ENCODE measurements at places on chromosomes 3 and 15. TPM values are rescaled to one million over a fixed set of nuclear protein-coding genes. Genes with fewer than 3 reads are reported as not detected.

DNA sequence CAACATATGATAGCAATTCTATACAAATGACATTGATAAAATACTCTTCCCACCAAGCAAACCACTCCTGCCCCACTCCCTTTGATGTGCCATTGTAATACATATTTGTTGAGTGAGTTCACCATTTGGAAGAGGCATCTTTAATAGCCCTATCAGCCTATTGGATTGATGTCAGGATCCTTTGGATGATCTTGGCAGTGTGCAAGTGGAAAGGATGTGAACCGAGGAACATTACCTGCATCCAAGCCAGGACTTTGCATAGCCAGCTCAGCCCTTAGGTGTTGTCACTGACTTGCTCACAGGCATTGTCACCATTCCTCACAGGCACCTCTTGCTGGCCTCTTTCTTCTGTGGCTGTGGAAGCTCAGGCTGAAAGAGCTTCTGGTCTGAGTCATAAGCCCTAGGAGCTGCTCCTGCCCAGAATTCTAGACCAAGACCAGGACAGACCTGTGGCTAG, 16.5 kb upstream of the TIMP4 start:
- no peaks in the 10 kb centered on the region for H3K27me3 ChIP-seq
- no peak overlapping the region for H3K4me3 ChIP-seq
- DNase-seq: no peak
- peaks cover 3% of the 10 kb centered on the region for H3K36me3 ChIP-seq
- H3K4me1 ChIP-seq: peaks cover 21% of the 10 kb centered on the region
- no peak overlapping the region for H3K27ac ChIP-seq

- peaks cover 4% of the 10 kb centered on the region for H3K36me3 ChIP-seq
- peaks cover 43% of the 10 kb centered on the region for H3K4me1 ChIP-seq
- H3K4me3 ChIP-seq: no peak overlapping the region
- peak overlapping the region; percentile 87 for H3K27ac ChIP-seq
- no peak for DNase-seq
Measured at GRCh38 chr15:77527831-77528231, 104.9 kb downstream of the LINGO1 start.

DNA sequence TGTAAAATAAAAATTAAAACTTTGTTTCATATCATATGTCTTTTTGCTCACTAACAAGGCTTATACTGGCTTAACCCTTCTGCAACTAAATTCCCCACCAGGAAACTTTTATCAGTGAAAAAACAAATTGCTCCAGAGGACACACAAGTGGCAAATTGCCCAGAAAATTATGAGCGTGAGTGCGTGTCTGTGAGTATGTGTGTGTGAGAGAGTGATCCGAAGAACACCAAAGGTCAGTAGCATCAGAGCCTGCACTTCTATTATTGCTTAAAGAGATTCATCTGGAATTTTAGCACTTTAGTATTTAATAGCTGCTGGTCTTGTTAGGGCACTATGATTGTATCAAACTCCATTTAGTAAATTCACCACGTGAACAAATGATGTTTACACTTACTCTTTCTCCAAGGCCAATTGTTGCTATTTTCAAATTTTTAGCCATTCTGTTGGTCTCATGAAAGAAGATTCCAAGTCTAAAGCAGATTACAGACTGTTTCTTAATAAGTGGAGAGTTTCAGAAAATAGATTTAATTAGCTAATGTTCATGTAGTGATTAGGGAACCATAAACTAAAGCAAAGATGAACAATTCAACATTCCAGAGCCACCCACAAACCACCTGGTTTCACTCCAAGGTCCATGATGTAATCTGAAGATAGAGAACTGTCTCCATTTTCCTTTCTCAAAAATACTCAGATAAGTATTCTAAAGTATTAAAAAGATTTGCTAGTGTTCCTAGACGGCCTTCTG, 91.1 kb upstream of the IL12A start:
- H3K4me1 ChIP-seq: peaks cover 17% of the 10 kb centered on the region
- no peak for DNase-seq
- H3K27ac ChIP-seq: no peak overlapping the region
- no peaks in the 10 kb centered on the region for H3K27me3 ChIP-seq

DNA sequence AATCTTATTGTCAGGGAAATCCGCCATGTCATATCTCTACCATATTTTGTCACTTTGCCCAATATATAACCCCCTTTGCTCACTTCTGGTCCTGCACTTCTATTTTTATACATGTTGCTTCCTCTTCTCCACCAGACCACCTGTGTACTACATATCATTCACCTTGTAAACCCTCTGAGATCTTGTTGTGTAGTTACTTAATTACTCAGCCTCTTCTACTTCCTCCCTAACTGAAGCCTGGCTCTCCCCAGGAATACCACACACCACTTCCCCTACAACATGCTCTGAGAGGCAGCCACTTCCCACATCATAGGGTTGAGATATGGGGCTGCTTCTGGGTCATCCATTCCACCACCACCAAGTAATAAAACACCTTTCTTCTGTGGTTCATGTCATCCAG, 10.0 kb downstream of the HEXA start:
- no peak overlapping the region for H3K27ac ChIP-seq
- no peaks in the 10 kb centered on the region for H3K4me1 ChIP-seq
- H3K36me3 ChIP-seq: peaks cover 21% of the 10 kb centered on the region
- DNase-seq: no peak
- no peaks in the 10 kb centered on the region for H3K27me3 ChIP-seq

- no peaks in the 10 kb centered on the region for H3K36me3 ChIP-seq
- no peak overlapping the region for H3K4me3 ChIP-seq
- DNase-seq: no peak
- peaks cover 7% of the 10 kb centered on the region for H3K4me1 ChIP-seq
Measured at GRCh38 chr3:190496859-190497258, 17.0 kb upstream of the IL1RAP start.

DNA sequence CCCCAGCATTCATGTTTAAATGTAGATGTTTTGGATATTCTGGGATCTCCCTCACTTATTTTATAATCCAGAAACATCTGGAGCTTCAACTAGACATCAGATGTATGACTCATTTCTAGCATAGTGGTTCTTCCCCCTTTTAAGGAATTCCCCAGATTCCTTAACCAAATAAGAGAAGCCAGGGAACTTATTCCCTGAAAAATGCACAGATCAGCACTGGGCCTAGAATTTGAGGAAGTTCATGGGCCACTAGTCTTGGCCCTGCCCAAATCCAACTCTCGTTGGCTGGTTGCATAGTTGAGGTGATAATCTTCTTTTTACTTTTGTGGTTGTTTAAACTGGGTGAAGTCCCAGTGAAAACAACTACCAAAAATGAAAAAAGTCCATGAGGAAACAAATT, 20.4 kb downstream of the RARRES1 start:
- H3K27ac ChIP-seq: peak overlapping the region; percentile 76
- no peaks in the 10 kb centered on the region for H3K27me3 ChIP-seq
- H3K36me3 ChIP-seq: peaks cover 18% of the 10 kb centered on the region
- H3K4me3 ChIP-seq: no peak overlapping the region
- H3K4me1 ChIP-seq: peaks cover 64% of the 10 kb centered on the region

- H3K27me3 ChIP-seq: no peaks in the 10 kb centered on the region
- H3K4me1 ChIP-seq: peaks cover 11% of the 10 kb centered on the region
- no peaks in the 10 kb centered on the region for H3K36me3 ChIP-seq
- DNase-seq: peak; percentile 64
- H3K27ac ChIP-seq: no peak overlapping the region
Measured at GRCh38 chr3:49600781-49601180, 46.5 kb downstream of the BSN start.

DNA sequence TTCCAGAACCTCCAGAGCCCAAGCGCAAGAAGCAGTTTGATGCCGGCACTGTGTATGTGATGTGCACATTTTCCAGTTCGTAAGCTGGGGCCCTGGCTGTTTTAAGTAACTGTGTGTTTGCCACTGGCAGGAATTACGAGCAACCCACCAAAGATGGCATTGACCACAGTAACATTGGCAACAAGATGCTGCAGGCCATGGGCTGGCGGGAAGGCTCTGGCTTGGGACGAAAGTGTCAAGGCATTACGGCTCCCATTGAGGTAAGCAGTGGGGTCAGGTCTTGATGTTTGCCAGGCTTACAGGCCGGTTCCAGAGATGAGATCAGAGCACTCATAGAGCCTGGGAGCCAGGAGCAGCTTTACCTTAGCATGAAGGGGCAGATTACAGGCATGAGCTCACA, 28.4 kb downstream of the RBM5 start:
- H3K4me1 ChIP-seq: peaks cover 8% of the 10 kb centered on the region
- no peak overlapping the region for H3K4me3 ChIP-seq
- H3K36me3 ChIP-seq: peaks cover 55% of the 10 kb centered on the region
- no peaks in the 10 kb centered on the region for H3K27me3 ChIP-seq
- no peak overlapping the region for H3K27ac ChIP-seq
- DNase-seq: no peak

- peaks cover 7% of the 10 kb centered on the region for H3K36me3 ChIP-seq
- no peak for DNase-seq
- peak overlapping the region; percentile 19 for H3K27ac ChIP-seq
- H3K4me1 ChIP-seq: peaks cover 66% of the 10 kb centered on the region
- no peaks in the 10 kb centered on the region for H3K27me3 ChIP-seq
Measured at GRCh38 chr3:63970631-63971475, 52.4 kb downstream of the PSMD6 start.

DNA sequence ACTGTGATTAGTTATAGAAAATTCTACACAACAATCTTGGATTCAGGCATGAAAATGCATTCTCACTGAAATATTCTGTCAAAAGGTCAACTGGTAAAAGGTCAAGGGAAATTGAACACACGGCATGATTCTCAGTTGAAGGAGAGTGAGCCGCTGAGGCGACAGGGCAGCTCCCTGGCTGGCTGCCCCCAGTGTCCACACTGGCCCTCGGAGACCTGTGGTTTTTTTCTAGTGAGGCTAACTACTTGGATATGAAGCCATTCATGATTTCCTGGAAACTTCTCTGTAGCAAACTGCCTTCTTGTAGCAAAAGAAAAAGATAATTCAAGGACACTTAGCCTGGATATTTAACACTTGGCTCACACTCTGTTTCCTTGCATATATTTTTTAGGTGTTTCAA, 37.2 kb downstream of the AADACL2 start:
- H3K4me1 ChIP-seq: peaks cover 37% of the 10 kb centered on the region
- no peaks in the 10 kb centered on the region for H3K36me3 ChIP-seq
- peak overlapping the region; percentile 86 for H3K27ac ChIP-seq
- H3K4me3 ChIP-seq: no peak overlapping the region
- H3K27me3 ChIP-seq: no peaks in the 10 kb centered on the region
- DNase-seq: no peak

- H3K27me3 ChIP-seq: no peaks in the 10 kb centered on the region
- H3K4me1 ChIP-seq: peaks cover 14% of the 10 kb centered on the region
- H3K36me3 ChIP-seq: no peaks in the 10 kb centered on the region
- DNase-seq: no peak
Measured at GRCh38 chr3:61903931-61904657, 342.7 kb downstream of the PTPRG start.

DNA sequence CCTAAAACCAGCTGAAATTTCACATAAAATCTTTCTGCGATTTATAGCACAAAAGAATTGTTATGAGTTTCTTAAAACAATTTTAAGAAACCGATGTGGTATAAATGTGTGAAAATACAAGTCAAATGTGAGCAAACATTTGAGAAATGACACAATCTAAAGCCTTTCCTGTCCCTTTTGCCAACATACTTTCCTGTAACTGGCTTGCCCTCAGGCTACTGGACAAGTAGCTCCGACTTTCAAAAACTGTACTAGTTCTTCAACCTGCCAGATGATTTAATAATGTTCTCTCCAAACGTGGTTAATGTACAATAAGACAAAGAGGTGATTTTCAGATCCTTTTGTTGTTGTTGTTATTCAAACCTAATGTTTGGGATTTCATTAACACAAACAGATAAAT, 105.9 kb upstream of the ARHGEF26 start:
- peaks cover 3% of the 10 kb centered on the region for H3K4me1 ChIP-seq
- H3K27ac ChIP-seq: no peak overlapping the region
- peaks cover 8% of the 10 kb centered on the region for H3K27me3 ChIP-seq

DNA sequence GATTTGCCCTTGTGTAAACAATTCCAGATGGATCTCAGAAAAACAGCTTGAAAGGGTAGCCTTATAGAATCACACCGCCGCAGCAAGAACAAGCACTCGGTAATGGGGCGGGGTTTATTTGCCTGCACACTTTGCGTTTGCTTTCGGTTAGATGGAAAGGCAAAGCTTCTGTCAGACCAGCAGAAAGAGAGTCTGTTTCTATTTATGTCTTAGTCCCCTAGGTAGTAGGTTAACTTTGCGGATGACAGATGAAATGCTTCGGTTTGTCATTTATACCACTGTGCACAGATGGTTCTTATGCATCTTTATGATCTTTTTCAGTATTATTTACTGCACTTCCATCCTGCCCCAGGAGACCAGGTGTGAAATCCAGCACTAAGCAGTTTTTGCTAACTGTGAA, 62.2 kb downstream of the PYDC2 start:
- no peaks in the 10 kb centered on the region for H3K36me3 ChIP-seq
- H3K27me3 ChIP-seq: peaks cover 29% of the 10 kb centered on the region
- no peaks in the 10 kb centered on the region for H3K4me1 ChIP-seq
- H3K27ac ChIP-seq: no peak overlapping the region

DNA sequence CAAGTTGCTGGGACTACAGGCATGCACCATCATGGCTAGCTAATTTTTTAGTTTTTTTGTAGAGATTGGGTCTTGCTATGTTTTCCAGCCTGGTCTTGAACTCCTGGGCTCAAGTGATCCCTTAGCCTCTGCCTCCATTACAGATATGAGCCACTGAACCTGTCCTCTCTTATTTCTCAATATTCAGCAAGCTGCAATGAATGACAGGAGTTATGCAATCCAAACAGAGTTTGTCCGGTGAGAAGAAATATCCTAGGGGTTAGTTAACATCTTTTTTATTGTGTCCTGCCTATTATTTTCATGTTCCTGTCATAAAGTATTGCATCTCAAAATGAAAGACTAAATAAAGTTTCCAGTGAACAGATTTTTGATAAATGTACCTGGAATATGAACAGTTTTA, 1161.4 kb downstream of the OTOL1 start:
- no peaks in the 10 kb centered on the region for H3K27me3 ChIP-seq
- no peaks in the 10 kb centered on the region for H3K4me1 ChIP-seq
- no peak overlapping the region for H3K4me3 ChIP-seq
- DNase-seq: no peak

DNA sequence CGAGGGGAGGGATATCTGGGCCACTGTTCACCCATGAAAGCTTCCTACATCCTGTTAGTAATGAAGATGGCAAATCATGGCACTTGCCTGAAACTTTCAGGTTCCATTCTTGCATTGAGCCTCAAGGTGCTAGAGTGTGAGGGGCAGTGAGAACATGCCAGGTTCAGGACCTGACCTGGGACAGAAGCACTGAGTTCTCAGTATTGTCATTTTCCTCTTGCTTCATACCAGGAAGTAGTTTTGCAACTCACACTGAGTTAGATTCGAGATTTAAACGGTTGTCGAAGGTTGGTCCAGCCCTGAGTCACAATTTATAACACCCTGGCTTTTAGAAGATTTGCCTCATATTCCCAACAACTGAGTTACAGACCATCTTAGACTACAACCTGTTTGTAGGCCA, 11.8 kb upstream of the MEIS2 start:
- no peak for DNase-seq
- peaks cover 26% of the 10 kb centered on the region for H3K4me1 ChIP-seq
- peaks cover 19% of the 10 kb centered on the region for H3K36me3 ChIP-seq
- H3K27me3 ChIP-seq: peaks cover 88% of the 10 kb centered on the region
- no peak overlapping the region for H3K4me3 ChIP-seq
- no peak overlapping the region for H3K27ac ChIP-seq

FNDC3B gene
- total RNA-seq: 224 TPM

KNG1 gene
- total RNA-seq: not detected

RLBP1 gene
- not detected for total RNA-seq

QTRT2 gene
- total RNA-seq: 13.6 TPM

LSAMP gene
- 4.4 TPM for total RNA-seq
